ENCODE measurements at places on chromosomes 3 and 15. TPM values are rescaled to one million over a fixed set of nuclear protein-coding genes. Genes with fewer than 3 reads are reported as not detected.

GRCh38 chr3:13470894-13471574 lies 9.1 kb upstream of the HDAC11 start:
- DNase-seq = no peak

DNA sequence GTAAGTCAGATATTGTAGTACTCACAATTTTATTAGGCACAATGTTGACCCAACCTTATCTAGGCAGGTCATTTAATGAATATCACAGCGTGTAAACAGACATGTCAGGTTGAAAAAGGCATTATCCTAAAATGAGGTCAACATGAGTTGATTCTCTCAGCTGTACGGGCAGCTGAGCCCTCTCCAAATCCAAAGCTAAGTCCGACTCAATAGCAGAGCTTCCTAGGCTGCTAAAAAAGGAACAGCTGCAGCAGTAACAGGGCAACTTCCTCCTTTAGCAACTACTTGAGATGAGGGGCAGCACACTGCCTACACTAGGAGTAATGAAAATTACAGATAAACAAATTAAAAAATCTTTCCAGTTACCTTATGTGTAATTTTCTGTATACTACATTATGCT lies 189.2 kb downstream of the CADM2 start:
- no peak for DNase-seq

- no peak for DNase-seq
Measured at GRCh38 chr15:67611370-67612369, 69.2 kb downstream of the MAP2K5 start.

The FAM98B gene
- 14.6 TPM for total RNA-seq

All from breast epithelium (tissue), 4 donors.